BJ (cell line): ENCODE measurements at places on chromosomes 6 and 20.

DNA sequence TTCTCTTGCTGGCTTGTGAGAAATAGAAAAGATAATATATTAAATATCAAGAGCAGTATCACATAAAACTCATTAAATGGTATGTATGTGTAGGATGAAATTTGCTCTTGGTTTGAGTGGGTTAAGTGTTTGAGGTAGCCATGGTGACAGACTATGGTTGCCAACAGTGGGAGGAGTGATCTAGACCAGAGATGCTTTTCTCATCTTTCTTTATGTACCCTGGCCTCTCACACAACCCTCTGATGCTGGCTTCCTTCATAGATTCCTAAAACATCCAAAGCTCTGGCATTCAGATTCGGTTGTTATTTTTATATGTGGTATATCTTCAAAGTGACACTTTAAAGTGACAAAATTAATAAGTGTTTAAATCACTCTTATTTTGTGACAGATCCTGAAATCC is 9.0 kb upstream of the MLIP start:
- DNase-seq, result no peak

GRCh38 chr20:61056116-61056515 is 195.9 kb upstream of the CDH4 start:
- DNase-seq, result no peak

DNA sequence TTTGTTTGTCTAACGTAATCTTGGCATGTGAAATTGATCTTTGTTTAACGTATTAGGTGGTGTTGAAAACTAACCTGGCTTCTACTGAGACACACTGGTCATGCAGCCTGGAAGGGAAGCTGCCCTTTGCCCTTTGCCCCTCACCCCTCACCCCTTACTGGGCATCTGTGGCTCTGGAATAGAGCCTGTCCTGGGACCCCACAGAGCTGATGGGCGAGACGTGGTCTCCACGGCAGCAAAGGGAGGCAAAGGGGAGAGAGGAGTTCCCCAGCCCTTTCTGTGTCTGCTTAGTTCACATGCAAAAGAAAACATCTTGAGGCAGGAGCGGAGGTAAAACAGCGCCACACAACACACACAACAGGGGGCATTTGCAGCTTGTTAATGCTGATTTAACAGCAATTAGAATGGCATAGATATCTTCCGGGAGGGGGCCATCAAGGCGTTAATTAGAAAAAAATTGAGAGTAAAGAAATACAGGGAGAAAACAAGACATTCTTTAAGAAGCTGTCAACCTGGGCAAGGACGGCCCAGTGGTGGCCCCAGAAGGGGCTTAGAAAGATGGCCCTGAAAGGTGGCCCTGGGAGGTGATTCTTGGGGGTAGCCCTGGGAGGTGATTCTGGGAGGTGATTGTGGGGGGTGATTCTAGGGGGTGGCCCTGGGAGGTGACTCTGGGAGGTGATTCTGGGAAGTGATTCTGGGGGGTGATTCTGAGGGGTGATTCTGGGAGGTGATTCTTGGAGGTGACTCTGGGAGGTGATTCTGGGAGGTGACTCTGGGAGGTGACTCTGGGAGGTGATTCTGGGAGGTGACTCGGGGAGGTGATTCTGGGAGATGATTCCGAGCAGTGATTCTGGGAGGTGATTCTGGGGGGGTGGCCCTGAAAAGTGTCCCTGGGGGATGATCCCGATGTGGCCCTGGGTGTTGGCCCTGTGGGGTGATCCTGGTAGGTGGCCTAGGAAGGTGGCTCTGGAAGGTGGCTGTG is 44.5 kb upstream of the DACT2 start:
- DNase-seq, result no peak

- no peak for DNase-seq
Measured at GRCh38 chr20:46749147-46749546, 39.7 kb downstream of the SLC2A10 start.

DNA sequence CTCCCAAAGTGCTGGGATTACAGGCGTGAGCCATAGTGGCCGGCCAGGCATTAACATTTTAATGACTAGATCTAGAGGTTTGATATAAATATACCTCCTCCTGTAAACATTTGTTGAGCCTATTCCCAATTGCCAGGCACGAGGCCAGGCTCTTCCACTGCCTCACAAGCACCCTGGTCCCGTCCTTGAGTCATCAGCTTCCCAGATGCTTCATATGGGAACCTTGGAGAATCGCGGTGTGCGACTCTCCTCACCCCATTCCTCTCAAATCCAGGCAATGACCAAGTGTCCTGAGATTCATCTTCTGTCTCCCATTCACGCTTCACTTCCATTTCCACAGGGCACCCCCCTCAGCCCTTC is 35.9 kb upstream of the PIM1 start:
- DNase-seq, result no peak

DNA sequence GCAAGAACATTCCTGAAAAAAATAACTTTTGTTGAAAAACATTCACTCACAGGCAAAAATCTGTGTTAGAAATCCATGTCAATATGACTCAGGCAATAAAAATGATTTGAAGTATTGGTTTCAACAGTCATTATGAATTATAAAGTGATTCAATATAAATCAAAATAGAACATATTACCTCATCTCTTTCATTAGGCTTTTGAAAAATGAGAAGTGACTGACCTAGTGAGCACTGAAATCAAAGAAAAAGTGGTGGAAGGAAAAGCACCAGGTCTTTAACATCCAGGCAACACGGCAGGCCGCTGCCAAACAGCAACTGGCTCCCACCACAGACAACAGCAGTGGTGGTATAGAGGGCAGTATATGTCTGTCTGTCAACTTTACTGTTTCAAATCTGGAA is 68.9 kb downstream of the MAN1A1 start:
- no peak for DNase-seq
